Left ventricle myocardium superior (tissue), 1 donor: ENCODE measurements at places on chromosomes 7 and 10.

DNA sequence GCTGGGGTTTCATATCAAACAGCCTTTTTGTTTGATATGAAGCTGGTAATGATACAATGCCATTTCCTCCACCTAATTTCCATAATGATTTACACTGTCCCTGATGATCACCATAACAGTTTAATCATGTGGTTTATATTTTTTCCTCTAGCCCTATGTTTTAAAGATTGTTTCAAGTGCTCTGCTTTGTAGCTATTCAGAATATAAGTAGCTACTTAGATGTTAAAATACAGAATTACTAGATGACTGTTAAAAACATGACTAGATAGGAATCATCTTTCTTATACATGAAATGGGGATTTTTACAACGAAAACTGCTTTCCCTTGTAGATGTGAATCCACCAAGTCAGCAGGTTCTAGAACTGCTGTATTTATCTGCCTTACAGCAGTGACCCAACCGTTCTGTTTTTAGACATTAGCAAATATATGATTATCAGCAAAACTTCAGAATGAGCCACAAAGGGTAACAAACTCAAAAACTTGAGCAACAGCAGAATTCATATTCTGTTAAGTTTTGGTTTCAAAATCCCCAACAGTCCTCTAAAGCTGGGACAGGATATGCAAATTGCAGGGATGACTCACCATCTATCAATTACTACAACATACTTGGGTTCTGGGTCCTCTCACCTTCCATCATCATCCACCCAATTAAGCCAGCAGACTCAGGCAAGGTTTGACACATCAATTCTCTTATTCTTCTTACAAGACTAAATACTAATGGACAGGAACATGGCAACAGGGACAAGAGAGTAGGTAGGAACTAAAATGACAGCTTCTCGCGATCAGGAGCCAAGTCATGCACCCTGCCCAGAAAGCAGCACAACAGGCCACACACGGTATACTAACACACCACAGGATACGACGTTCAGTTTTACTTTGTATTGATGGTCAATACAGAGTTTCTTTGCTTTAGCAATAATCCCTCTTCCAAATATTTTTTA is 83.9 kb downstream of the PIP4K2A start:
- DNase-seq = no peak

- DNase-seq = no peak
Measured at GRCh38 chr10:289581-289980, 154.3 kb downstream of the ZMYND11 start.

DNA sequence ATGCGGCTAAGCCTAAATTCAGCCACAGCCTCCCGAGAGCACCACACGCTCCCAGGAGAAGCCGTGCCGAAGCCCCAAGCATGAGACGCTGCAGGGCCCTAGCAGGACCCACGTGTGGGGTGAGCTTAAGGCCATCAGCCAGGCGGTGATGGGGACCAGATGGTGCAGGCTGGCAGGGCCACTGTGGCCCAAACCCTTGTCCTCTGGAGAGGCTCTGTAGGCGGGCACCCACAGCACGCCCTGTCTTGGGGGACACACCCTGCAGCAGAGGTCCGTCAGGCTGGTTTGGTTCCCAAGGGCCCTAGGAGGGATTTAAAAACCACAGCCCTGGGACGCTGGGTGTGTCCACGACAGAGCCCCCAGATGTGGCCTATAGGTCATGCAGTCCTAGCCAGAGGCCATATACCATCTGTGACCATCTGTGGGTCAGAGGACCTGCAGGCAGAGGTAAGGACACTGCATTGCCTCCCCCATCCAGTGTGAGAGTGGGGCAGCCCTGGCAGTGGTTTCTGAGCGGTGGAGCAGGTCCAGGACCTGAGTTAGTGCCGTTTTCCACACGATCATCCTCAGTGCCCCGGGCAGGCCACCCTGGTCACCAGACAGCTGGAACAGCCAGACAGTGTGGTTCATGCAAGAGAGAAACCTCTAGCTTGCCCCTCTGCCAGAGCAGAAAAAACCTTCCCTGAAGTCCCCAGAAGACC is 39.6 kb upstream of the INPP5A start:
- DNase-seq = no peak

DNA sequence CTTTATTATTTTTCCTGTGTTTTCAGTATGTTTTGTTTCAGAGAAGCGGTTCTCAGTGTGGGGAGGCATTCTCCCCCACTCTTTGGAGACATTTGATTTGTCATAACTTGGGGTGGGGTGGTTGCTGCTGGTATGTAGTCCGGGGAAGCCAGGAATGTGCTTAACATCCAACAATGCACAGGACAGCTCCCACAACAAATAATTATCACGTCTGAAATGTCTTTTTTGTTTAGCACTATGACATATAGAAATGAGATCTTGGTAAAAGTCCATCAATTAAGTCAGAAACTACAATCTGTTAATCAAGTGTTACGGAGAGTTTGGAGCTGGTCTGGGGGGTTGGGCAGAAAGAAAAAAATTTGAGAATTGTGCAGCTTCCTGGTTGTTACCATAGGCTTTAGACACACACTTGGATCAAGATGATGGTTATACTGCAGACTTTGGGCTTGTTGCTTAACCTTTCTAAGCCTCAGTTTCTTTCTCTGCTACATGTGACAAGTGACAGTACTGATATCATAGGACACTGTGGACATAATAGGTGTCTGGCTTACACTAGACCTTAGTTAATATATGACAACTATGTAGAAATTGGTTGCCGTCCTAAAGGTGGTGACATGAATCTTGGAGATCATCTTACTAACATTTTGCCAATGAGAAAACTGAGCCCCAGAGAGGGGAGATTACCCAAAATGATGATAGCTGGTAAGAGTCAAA is 113.7 kb downstream of the LRMDA start:
- no peak for DNase-seq

DNA sequence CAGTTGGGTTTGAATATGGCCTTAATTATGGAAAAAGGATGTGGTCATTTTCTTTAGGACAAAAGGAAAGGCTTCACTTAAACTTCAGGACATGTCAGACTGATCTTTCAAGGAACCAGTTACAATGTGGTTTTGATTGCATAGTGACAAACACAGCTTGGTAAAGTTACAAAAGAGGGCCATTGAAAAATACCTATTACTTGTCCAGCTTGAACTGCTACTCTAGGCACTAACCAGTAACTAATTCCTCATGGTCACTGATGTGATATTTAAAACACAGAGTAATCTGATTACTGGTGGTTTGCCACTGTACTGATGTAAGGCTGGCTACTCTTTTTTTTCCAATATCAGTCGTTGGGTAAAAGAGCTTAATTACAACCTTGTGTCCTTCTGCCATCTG is 22.6 kb downstream of the TES start:
- no peak for DNase-seq

GRCh38 chr10:92916433-92916832 is 68.1 kb downstream of the EXOC6 start:
- no peak for DNase-seq

DNA sequence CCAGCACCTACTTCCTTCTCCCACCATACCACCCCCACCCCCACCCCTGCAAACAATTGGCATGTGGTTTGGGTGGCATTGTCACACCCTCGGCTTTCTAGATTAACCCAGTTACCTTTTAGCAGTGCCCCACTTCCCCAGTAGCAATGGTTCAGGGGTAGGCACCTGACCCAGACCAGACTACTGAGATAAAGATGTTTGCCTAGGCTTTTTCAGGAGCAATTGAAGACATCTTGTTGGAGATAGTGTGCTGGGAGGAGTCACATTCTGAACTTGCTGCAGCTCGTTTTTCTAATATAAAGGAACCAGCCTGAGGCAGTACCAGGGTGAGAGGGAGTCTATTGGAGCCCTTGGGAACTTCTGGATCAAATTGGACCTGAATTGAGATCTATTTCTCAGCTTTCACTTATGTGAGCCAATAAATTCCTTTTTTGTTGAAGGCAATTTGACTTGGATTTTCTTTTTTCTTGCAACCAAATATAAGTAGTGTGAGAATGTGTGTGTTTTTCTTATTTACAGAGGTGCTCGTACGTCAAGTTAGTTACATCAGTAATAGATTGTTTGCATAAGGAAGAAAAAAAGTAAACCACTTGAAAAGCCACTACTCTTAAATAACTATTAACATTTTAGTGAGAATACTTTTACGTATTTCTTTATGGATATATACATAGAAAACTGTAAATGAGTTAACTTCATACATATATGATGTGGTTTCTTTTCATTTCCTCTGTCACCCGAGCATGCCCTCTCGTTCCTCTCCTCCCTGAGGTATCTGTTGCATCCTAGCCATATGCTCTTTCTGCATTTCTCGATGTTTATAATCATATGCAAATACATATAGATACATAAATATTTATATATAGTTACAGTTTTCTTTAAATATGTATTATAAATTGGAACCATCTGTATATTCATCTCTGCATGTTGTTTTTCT is 38.0 kb downstream of the RAB18 start:
- DNase-seq = no peak

- DNase-seq = no peak
Measured at GRCh38 chr7:142749218-142749993, at the start of gene PRSS1. TSS of gene PRSS1 (plus strand) at chr7:142749472. CDS start at chr7:142749485, 13 bp downstream.

GRCh38 chr10:8334631-8335030 is 280.1 kb downstream of the GATA3 start:
- no peak for DNase-seq

DNA sequence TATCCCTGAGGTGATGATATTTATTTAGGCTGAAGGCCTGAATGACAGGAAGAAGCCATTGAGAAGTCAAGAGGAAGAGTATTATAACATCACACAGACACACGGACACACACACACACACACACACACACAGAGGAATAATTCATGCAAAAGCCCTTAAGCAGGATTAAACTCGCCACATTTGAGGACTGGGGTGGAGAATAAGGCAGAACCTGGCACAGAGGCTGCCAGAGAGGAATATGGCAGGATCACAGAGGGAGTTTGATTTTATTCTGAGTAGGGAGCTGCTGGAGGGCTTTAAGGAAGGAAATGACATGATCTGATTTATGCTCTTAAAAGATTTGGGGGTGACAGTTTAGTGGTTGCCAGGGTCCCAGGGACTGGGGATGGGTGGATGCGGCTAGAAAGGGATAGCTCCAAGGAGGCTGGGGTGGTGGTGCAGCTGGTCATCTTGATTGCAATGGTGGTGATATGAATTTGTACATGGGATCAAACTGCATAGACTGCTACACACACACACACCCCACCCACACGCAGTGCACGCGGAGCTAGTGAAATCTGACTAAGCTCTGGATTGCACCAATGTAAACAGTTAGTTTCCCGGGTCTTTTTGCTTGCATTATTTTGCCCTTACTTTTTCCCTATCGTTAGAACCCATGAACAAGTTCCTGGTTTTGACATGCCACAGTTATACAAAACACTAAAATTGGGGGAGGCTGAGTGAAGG is 11.2 kb downstream of the SMURF1 start:
- no peak for DNase-seq

- no peak for DNase-seq
Measured at GRCh38 chr7:7817748-7818147, 99.3 kb upstream of the RPA3 start.

- DNase-seq = no peak
Measured at GRCh38 chr10:75146780-75147179, 35.3 kb downstream of the SAMD8 start.

GRCh38 chr7:113367041-113367586 is 248.8 kb upstream of the SMIM30 start:
- DNase-seq = no peak

- DNase-seq = no peak
Measured at GRCh38 chr10:83343676-83344075, 795.6 kb upstream of the GHITM start.

GRCh38 chr10:3951993-3952392 is 167.0 kb upstream of the KLF6 start:
- DNase-seq = peak; percentile 76

DNA sequence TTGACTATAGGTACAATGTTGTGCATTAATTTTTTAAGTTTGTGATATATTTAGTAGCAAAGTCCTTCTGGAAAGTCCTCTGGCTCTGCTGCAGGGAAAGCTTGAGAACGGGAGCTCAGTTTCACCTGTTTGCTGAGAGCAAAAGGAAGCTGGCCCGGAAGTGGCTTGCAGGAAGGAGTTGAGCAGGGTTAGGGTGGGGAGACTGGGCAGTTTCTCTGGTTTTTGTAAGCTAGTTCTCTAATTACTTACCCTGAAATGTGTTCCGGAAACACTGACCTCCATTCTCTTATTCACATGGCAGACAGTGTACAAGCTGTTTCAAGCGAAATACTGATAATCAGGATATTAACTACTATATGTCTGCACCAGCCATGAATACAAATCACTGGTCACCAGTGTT is 22.3 kb downstream of the MAP3K8 start:
- DNase-seq = no peak

DNA sequence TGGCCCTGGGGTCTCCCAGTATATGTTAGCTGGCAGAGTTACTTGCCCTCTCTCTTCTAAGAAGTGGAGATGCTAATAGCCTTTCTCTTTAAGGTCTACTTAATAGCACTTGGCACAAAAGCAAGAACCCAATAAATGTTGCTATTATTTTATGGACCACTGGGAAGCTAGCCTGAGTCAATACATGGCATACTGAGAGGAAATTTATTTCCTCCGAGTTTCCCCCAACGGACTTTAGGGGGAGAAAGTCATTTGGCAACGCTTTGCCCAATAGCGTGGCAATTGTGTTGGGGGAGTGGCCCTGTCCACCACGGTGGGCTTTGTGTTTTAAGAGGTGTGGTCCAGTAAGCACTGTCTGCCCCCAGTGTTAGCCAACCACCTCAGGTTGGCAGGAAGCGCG is 87.4 kb upstream of the SMNDC1 start:
- DNase-seq = no peak

- no peak for DNase-seq
Measured at GRCh38 chr7:93838966-93839365, 51.6 kb downstream of the TFPI2 start.

DNA sequence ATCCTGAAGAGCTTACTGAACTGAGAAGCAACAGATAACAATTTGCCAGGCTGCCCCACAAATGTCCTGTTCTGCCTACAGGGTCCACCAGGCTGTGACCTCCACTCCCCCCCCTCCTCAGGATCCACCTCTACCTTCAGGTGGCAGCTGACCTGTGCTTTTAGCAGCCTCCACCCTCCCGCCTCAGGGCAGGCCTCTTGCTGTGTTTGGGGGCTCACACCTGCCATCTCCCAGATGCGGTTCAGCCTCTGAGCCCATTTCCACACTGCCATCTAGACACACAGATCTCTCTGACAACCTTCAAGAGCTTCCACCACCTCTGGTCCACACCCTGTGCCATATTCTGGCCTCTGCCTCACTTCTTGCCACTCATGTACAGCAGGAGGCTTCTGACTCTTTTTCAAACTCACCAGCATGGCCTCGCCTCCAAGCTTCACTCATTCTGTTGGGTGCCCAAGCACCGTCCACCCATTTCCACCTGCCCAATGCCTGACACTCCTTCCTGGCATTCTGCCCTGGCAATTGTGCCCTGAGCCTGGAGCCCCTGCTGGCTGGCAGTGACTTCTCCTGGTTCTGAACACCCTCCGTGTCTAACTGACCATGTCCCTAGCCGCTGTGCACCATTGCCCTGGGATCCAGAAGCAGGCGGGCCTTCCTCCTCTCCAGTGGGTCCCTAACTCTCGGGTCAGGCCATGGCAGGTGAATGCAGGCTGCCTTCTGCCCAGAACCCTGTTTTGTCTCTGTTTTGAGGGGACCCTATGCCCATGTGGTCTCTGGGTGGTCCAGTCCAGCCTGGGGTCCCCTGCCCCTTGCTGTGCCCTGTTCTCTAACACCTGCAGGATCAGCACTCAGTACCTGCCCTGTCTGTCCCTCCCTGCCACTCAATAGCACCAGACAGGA is 18.5 kb downstream of the TMEM72 start:
- DNase-seq = no peak
